ENCODE measurements at places on chromosomes 5 and 9. TPM values are rescaled to one million over a fixed set of nuclear protein-coding genes. Genes with fewer than 3 reads are reported as not detected.

BAAT gene
- 0.43 TPM for total RNA-seq

FBXL7 gene
- total RNA-seq = 1.3 TPM

NANS gene
- 75.7 TPM for total RNA-seq

HEMGN gene
- not detected for total RNA-seq

SMIM32 gene
- not detected for total RNA-seq

TTF1 gene
- total RNA-seq = 18.1 TPM

SMIM33 gene
- not detected for total RNA-seq

GKAP1 gene
- 5.4 TPM for total RNA-seq

Measured in A549 treated with RU486 at 1 μM for 4 hours (cell line).